Heart left ventricle (tissue), 16 donors: ENCODE measurements at places on chromosomes 2 and 18. TPM values are rescaled to one million over a fixed set of nuclear protein-coding genes. Genes with fewer than 3 reads are reported as not detected.
A peak's percentile ranks its signal among the peaks of the same experiment; 100 is the strongest.

DNA sequence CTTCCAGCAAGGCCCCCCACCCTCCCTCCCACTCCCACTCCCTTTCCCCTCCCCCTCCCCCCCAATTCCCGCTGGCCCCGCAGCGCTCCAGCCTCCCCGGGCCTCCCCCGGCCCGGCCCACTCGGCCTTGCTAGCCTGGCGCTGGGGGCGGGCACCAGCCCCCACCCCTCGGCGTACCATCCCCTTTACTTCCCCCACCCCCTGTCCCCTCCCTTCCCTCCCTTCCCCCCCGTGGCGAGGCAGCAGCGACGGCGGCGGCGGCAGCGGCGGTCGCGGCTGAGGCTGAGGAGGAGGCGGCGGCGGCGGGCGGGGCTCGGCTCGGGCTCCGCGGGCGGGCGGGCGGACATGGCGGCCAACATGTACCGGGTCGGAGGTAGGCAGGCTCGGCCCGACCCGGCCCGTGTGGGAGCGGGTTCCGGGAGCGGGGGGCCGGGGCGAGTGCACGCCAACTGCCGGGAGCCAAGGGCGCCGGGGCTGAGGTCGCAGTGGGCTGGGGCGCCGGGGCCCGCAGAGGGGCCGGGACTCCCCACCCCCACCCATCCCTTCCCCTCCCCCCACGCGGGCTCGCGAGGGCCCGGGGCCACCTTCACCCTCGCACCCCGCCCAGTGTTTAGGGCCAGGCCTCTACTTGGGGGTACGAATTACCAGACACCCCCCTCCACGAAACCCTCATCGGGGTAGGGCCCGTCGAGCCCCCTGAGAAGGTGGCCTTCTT, at the start of gene MTA3:
TSS of gene MTA3 (plus strand) at position 232 of the 715 bp plus-strand sequence. CDS start at position 346, 114 bp downstream.
- peak; percentile 64 for DNase-seq

DNA sequence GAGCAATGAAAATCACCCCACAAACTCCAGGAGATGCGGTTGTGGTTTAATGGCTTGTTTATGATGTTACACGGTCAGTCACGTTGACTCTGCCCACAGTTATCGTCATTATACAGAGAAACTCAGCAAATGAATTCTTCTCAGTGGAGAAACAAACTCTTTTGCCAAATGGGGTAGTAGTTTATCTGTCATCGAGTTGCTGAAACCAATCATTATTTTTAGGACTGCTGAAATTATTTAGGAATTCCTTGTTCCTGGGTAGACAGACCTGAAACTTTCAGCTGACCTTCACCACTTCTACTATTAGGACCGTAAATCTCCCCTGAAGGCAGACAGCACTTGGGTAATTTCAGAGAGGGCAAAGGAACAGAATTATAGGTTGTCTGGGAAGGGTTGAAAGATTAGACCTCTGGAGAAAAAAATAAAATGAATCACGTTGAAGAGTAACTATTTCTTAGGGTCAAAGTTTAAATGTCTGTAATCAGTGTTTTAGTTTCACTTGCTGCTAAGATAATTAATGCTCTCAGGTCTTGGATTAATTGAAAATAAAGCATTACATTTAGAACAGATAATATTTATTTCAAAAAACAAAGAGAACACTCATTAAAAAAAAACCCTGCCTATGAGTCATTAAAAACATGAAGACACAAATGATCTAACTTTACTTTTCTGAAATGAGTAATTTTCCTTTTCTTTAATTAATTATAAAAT, 52.1 kb upstream of the LYPD6 start:
- no peak for DNase-seq

DNA sequence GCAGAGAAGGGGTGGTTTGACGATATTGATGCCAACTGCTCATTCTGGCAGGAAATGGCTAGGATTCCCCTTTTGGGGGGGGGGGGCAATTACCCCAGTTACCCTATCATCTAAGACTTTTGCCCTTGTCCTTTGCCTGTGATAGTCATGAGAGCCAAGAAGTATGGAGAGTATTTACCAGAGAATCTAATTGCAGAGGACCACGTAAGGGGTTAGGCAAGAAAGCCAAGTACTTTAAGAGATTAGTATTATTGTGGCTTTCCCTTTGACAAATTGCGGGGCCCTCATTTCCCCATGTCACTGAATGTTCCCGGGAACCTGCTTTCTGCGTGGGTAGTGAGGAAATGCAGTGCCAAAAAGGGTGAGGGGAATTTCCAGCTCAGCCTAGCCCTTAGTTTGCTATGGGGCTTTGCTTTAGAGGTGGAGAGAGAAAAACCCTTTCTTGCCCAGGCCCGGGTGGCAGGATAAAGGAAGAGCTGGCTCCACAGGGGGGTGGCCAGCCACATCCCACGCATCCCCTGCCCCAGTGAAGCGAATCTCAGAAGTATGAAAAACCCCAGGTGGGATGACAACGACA, 1.5 kb downstream of the AQP4 start:
- DNase-seq, result no peak

GRCh38 chr2:15782009-15782751, 158.2 kb upstream of the MYCN start:
- DNase-seq, result no peak

DNA sequence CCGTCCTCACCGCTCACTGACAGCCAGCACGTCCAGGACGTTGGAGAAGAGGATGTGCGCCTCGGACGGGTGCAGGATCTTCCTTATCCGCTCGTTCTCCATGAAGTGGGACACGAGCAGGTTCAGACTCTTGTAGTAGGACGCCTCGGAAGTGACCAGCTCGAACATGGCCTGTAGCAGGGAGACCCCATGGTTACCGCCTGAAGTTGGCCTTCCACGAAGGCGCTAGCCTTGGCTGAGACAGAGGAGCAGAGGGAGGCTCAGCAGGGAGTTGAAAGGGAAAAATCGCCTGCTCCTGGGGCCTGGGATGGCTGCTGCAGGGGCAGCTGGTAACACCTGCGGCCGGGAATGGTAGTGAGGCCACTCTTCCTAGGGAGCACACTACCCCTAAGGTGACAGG, 24.7 kb downstream of the SNORC start:
- DNase-seq, result no peak

GRCh38 chr2:38095079-38095995, 19.4 kb upstream of the CYP1B1 start:
- no peak for DNase-seq

DNA sequence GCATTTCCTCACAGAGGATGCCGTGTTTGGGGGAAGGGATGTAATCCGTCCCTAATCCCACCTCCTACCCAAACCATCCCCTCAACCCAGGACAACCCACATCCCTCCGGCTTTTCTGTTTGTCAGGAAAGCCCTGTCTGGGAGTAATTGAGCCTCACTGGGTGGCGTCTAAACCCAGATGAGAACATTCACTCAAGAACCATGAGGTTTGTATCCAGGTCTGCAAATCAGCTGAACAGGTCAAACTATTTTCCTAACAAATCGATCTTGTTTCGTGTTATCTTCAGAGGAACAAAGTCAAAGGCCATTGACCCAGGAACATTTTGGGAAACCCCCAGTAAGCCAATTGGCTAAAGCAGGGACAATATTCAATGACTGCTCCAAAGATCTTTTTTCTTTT, 25.7 kb downstream of the CYP27C1 start:
- DNase-seq, result no peak

DNA sequence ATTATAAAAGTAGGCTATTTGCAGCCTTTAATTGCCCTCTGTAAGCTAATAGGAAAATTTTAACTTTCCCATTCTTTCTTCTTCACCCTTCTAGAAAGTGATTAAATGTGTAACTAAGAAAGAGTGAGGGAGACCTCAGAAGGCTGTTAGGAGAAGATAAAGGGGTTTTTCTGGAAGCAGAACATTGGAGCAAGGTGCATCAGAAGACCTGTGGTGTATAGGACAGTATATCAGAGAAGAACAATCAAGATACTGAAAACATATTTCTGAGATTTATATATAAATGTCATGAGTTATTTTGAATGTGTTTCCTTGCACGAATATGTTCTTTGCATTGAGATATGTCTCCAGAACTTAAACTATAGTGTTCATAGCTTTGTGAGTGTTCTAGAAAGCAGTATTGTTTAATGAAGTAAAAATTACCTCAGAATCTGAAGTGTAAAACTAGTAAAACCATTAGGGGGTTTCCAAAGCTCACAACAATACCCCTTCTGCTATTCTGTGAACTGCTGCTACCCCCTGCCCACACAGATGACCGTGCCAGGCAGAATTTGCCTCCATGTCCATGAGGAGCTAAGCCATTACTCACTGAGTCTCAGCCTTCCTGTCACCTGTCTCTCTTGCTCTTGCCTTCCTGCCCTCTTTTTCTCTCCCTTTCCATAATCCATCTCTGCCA, 537.9 kb downstream of the EPHA4 start:
- no peak for DNase-seq

DNA sequence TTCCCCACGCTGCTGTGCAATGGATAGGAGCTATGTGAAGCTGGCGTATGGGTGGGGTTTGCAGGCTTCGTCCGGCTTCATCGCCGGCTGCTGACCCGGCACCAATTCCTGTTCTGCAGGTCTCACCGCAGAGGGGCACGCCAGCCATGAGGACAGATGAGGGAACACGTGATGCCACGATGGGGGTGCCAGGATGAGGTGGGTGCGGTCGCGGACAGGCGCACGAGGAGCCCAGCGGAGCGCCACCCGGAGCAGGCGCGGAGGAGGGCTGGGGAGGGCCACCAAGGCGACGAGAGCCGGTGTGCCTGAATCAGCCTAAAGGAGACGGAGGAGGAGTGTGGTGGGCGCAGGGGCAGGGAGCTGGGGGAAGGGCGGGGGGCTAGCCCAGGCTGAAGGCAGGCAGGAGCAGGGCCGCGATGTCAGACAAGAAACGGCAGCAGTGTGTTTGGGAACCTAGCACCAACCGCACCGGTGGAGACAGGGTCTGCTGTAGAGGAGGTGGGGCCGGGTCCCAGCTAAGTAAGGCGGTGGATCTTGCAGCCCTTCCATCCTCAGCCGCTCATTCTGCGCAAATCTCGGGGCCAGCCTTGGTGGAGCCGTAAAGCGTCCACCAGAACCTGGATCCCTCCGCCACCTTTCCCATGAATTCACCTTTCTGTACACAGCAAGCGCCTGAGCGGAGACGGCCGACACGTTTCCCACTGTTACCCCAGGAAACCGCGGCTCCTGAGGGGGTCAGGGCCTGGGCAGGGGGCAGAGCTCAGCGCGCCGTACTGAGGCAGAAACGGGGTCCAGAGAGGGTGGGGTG, 17.0 kb upstream of the CD8A start:
- no peak for DNase-seq

- DNase-seq, result no peak
Measured at GRCh38 chr18:77876319-77876865, 626.7 kb downstream of the GALR1 start.

DNA sequence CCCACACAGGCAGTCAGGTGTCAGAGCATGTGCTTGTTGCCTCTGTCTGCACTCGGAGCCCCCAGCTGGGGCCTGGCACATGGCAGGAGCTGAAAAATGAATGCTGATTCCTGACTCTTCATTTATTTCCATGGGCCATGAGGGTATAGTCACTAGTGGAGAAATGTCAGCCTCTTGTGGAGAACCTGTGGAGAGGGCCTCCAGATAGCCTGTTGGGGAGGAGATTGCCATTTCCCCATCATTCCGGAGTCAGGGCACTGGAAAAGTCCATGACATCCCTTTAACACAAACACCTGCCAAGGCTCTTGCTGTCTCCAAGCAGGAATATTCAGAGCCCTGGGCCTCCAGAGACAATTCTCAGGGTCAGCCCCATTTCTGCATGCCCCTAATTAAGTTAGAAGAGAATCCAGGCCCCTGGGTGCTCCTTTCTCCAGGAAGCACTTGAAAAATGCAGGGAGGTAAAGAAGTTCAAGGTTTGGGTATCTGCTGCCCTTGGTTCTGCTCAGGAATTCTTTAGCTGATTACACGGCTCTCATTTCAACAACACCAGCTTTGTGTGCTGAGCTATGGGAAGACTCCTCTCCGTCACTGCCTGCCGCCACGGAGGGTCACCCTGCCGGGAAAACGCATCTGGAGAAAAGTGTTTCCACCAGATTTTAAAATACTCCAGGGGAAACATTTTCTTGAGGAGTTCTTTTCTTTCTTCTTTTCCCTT, 311.3 kb downstream of the MYCN start:
- no peak for DNase-seq

- DNase-seq, result no peak
Measured at GRCh38 chr2:45688479-45689298, 37.2 kb downstream of the PRKCE start.

DNA sequence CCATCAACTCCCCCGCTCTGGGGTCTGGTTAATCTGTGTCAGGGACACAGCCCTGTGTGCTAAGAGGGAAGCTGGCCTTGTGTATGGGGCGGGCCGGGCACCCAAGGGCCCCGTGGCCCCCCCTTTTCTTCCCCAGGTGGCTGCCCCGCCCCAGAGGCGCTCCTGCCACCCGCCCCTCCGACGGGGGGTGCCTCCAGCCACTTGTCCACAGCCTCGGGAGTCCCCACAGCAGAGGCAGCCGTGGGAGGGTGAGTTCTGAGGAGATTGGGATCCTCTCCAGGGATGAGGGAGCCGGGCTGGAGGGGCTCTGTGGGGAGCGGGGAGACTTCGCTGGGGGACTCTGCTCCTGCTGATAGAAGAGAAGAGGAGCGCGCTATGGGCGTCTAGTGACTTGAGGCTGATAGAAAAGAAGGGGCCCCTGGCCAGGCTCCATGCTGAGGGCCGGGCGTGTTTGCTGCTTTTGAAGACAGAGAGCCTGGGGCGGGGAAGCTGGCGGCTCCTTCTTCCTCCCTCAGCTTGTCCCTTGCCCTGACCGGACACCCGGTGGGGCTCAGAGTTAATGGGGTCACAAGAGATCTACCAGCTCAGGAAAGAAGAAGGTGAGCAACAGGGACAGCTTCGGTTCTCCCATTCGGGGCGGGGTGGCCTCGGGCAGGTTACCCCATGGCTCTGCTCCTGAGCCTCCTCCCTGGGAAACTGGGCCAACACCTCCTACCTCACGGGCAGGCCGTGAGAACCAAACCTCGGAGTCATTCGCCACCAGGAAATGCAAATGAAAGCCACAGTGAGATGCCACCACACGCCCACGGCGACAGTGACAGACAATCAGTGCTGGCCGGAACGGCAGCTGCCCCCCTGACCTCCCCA, 89.4 kb upstream of the TAF1B start:
- no peak for DNase-seq

DNA sequence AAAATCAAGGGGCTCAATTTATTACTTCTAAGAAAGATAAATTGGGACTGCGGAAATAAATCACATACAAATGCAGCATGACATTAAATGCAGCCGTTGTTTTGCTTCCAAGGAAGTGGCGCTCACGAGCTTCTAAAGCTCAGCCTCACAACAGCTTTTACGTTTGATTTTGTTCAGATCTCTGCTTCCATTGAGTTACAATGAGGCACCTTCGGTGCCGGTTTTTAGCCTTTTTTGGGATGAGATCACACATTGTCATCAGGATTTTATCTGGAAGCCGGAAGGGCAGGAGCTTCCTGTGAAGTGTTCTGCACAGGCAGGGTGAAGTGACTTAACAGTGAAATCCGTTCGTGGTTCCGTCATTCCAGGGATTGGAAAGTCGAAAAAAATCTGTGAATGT, 209.8 kb downstream of the DCDC2C start:
- no peak for DNase-seq

MCM6 gene
- total RNA-seq, result 2.9 TPM

AMER3 gene
- total RNA-seq, result not detected

HPCAL1 gene
- total RNA-seq, result 45.1 TPM

TPGS2 gene
- total RNA-seq, result 48.4 TPM

CCDC85A gene
- total RNA-seq, result 4.5 TPM

COL4A3 gene
- 1.9 TPM for total RNA-seq

IRS1 gene
- 16.8 TPM for total RNA-seq

PTH2R gene
- 0.11 TPM for total RNA-seq

SERPINB13 gene
- total RNA-seq, result not detected

NLRC4 gene
- 0.67 TPM for total RNA-seq

PPIL3 gene
- 25.1 TPM for total RNA-seq

CYS1 gene
- total RNA-seq, result 9.1 TPM
